ENCODE measurements at places on chromosomes 12 and 14.

- DNase-seq, result no peak
Measured at GRCh38 chr12:5921027-5921909, 23.8 kb downstream of the ANO2 start.

GRCh38 chr12:132761032-132761920 is at the start of gene ANKLE2:
TSS of gene ANKLE2 (minus strand) at chr12:132761832. CDS start at chr12:132761798, 34 bp downstream.
- DNase-seq, result no peak

DNA sequence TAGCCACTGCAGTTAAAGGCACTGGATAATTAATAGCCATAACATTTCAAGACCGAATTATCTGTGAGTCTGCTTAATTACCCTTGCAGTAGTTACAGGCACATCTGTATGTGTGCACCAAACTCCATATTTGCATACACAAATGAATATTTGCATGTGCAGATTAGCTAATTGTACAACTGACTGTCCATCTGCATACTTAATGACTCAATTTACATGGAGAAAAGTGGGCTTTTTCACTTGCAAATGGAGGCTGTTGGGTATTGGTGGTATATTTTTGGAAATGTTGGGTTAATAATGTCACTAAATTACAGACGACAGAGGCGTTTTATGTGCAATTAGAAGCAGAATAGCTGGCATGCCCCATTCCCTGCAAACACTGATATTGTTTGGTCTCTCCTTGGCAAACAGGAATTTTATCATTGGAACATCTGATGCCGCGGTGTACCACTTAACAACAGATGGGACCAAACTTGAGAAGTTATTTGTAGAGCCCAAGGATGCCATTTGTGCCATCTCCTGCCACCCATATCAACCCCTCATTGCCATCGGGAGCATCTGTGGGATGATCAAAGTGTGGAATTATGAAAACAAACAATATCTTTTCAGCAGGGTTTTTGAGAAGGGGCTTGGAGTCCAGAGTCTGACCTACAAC is 39.6 kb downstream of the CFAP251 start:
- no peak for DNase-seq

- peak; percentile 17 for DNase-seq
Measured at GRCh38 chr14:98622208-98623051, 649.6 kb downstream of the BCL11B start.

DNA sequence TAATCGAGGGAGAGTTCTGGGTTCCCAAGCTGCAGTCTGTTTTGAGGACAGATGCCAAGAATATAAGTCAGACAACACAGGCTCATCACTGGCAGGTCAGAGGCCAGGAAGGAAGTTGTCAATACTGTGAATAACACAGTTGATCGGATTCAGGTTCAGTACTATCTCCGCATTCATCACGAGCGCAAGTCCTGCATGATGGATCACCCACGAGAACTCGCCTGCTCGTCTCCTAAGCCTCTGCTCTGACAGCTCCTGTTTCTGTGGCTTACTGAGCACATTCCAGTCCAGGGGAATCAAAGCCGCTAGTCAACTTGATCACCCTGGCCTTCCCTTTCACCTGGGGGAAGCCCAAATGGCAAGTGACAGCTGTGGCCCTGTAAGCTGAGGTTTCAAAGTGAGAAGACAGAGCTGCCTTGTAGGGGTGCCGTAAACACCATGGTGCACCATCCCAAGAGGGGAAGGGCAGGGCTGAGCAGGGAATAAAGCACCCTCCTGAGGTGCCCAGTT is 60.1 kb upstream of the DICER1 start:
- no peak for DNase-seq

DNA sequence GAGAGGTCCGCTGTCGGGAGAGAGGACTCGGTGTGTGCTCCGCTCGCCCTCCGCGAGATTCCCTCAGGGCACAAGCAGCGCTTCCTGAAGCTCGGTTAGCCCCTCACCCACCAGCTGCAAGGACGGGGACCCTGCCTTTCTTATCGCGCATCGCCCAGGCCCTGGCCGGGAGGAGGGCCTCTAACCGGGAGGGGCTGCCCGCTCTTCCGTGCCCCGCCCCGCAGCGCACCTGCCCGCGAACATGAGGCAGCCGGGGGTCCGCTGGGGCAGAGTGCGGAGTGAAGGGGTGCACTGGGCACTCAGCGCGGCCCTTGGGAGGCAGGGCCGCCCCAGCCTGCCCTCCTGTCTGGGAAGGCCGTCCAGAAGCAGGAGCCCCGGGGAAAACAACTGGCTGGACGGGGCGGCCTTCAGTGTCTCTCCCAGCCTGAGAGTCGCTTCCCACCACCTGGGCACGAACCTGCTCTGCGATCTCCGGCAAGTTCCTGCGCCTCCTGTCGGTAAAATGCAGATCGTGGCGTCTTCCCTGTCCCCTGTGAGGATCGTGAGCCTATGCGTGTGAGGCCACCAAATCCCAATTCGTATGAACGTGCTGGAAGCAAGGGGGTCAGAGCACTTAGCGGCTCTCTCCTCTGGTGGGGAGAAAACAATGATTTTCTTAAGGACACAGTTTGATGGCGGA is 28.0 kb upstream of the ADIPOR2 start:
- DNase-seq, result peak; percentile 10

DNA sequence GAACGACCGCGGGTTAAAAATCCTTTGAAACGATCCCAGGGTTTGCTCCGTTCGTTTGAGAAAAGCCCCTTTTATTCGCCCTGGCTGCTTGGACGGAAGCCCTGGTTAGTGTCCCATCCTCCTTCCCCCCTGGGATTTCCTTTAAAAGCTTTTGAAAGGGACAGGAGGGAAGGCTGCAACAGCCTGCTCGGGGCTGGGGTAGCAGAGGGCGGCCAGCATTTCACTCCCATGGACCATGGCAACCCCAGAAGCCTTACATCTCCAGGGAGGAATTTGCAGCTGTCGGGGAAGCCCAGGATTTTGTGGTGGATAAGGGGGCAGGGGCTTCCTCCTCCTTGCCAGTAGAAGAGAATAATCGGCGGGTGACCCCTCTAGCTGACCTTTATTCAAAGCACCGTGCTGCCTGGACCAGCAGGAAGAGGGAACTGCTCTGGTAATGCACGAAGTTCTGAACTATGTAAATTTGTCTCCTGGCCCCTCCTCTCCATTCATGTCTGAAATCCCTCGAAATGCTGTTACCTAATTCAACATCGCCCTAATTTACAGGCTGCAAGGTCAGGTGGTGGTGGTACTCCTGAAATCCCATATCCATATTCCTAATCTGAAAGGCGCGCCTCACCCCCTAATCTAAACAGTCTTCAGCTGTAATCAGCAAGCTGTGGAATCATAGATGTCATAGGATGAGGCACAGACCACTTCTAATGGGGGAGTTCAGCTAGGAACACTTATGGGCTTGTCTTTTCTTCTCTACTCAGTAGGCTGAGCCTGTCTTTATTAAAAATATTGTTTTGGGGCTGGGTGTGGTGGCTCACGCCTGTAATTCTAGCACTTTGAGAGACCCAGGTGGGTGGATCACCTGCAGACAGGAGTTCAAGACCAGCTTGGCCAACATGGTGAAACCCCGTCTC is 1.0 kb upstream of the CLIP1 start:
- no peak for DNase-seq

DNA sequence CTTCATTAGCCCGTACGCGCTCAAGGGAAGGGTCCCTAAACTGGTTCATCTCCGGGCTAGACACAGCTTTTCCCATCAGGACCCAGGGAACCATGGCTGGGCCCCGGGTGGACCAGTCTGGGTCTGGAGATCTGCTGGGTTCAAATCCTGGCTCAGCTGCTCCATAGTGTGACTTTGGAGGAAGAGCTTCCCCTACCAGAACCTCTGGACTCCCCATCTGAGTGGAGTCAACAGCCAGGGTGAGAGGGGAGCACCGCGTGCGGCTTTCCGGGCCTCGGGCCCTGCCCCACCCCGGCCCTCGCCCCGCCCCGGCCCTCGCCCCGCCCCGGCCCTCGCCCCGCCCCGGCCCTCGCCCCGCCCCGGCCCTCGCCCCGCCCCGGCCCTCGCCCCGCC is 41.2 kb downstream of the BEGAIN start:
- no peak for DNase-seq
